Suprapubic skin (tissue), 4 donors: ENCODE measurements at places on chromosomes 16 and 17.

DNA sequence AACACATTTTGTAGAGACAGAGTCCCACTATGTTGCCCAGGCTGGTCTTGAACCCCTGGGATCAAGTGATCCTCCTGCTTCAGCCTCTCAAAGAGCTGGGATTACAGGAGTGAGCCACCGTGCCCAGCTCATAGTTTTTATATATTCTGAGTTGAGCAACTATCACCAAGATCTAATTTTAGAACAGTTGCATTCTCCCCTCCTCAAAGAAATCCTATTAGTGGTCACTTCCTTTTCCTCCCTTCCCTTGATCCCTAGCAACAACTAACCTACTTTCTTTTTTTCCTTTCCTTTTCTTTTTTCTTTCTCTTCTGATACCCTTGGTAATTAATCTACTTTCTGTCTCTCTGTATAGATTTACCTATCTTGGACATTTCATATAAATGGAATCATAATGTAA is 61.5 kb upstream of the B4GALNT2 start:
- no peak for DNase-seq

DNA sequence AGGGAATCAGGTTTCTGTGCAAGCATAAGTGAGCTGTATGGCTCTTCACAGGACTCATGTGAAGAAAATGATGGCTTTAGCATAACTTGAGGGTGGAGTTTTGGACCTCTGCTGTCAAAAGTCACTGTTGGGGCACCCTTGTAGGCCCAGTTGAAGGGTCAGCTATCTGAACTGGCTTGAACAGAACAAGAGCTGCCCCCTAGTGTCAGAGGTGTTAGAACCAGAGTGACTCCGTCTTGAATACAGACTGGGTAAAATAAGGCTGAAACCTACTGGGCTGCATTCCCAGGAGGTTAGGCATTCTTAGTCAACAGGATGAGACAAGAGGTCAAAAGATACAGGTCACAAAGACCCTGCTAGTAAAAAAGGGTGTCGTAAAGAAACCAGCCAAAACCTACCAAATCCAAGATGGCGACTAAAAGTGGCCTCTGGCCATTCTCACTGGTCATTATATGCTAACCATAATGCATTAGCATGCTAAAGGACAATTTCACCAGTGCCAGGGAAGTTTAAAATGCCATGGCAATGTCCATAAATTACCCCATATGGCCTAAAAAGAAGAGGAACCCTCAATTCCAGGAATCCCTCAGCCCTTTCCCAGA is 484.0 kb upstream of the ERCC4 start:
- no peak for DNase-seq

GRCh38 chr17:69326377-69327059 is 415 bp downstream of the ABCA5 start:
- DNase-seq, result no peak

GRCh38 chr17:31494259-31495021 is 103.0 kb downstream of the RAB11FIP4 start:
- DNase-seq, result no peak

GRCh38 chr16:48013491-48013901 is 142.3 kb downstream of the ABCC12 start:
- DNase-seq, result no peak

- DNase-seq, result no peak
These were observed 2.3 kb downstream of the E2F4 start for GRCh38 chr16:67194260-67194659.

- DNase-seq, result no peak
These were observed 6.3 kb downstream of the G6PC1 start for GRCh38 chr17:42906772-42907446.
